ENCODE measurements at places on chromosomes 4 and X. TPM values are rescaled to one million over a fixed set of nuclear protein-coding genes. Genes with fewer than 3 reads are reported as not detected.

PAGE1 gene
- not detected for total RNA-seq

DCAF8L1 gene
- not detected for total RNA-seq

HSFX1 gene
- total RNA-seq: 2.5 TPM

SLIT2 gene
- total RNA-seq: 38.1 TPM

BEX3 gene
- total RNA-seq: 111 TPM

TMPRSS11A gene
- total RNA-seq: not detected

MAGEA8 gene
- not detected for total RNA-seq

MAMLD1 gene
- total RNA-seq: 6.1 TPM

AMBN gene
- not detected for total RNA-seq

SMPX gene
- total RNA-seq: not detected

FAM149A gene
- 40.5 TPM for total RNA-seq

Measured in ureter (tissue), 1 donor.